ENCODE measurements at places on chromosomes 12 and 14.

DNA sequence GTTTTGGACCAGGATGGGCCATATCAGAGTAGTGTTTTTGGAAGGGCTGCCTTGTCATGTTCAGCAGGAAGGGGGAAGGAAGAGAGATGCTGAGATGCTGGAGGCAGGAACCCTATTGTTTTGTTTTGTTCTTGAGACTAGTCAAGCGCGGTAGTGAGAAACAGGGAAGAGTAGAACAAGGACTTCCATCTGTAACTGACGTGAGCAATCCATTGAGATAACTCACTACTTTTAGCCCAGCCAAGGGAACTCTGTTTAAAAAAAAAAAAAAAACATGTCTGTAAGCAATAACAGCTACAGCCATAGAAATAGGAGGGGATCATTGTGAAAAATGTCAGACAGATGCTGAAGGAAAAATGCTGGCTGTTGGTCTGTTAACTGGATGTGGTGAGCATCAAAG lies 34.0 kb downstream of the CD9 start:
- no peak for DNase-seq

GRCh38 chr12:9761419-9761781 lies 699 bp upstream of the CD69 start:
- no peak for DNase-seq

GRCh38 chr12:56014205-56014604 lies 6.6 kb upstream of the IKZF4 start:
- DNase-seq: no peak

- no peak for DNase-seq
Measured at GRCh38 chr12:86801439-86801838, 545.2 kb upstream of the MGAT4C start.

- DNase-seq: no peak
Measured at GRCh38 chr14:54529811-54530210, 20.1 kb downstream of the CGRRF1 start.

- no peak for DNase-seq
Measured at GRCh38 chr12:47894652-47895051, 10.1 kb downstream of the VDR start.

- DNase-seq: no peak
Measured at GRCh38 chr14:28515571-28515970, 251.0 kb upstream of the FOXG1 start.

- DNase-seq: no peak
Measured at GRCh38 chr12:103517161-103517560, 21.4 kb upstream of the C12orf42 start.

GRCh38 chr12:53227836-53228235 lies 4.2 kb downstream of the RARG start:
- no peak for DNase-seq

DNA sequence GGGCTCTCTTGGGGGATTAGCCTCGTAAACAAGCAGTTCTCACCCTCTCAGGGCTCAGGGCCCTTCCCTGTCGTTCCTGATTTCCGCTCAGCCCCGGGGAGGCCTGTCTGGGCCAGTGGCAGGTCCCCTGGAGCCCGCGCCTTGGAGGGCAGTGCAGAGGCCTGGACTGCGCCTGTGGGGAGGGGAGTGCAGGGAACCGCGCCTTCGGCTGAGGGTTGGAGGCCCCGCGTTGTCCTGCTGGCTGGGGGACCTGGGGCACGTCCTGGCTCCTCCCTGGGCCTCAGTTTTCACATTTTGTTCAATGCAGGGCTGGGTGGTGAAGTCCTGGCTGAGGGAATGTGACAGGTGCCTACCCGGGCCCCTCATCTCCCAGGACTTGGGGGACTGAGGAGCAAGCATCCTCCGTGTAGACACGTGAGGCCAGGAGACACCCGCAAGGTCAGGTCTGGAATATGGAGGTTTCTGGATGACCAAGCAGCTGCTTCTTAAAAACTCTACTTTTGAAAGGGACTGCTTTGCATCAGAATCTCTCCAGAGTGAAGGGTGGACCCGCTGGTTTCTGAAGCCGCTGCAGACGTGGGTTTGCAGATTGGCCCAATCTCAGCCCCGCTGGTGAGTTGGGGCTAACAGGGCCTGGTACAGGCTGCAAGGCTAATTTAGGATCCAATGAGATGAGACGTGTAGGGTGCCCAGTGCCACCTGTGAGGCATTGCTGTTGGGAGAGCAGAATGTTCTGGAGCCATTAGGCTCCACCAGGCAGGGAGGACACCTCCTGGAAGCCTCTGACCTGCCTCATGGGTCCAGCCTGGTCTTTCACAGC lies 80.2 kb downstream of the KIF26A start:
- DNase-seq: no peak

DNA sequence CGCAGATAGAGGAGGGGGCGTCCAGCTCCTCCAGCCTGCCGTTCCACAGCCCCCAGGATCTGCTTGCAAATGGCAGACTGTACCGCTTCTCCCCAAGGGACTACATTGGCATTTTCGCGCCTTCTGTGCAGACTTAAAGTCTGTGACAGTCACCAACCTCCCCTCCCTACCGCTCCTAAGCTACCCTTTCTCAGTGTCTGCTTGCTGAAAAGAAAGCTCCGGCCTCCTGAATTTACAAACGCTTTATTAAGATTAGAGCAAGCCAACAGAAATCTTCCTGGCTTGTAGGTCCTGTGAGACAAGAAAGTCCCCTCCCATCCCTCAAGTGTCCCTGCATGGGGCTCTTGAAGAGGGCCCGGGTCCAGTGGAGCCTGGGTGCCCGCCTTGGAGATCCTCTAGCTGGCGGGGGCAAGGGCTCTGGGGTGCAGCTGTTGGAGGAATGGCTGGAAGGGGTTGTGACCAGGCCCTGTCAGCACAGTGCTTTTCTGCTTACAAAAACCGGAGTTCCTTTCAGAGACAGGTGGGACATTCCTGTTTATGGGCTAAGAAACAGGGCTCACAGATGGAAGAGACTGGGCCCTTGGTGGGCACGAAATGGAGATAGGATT lies 2.8 kb upstream of the DLK1 start:
- DNase-seq: no peak

DNA sequence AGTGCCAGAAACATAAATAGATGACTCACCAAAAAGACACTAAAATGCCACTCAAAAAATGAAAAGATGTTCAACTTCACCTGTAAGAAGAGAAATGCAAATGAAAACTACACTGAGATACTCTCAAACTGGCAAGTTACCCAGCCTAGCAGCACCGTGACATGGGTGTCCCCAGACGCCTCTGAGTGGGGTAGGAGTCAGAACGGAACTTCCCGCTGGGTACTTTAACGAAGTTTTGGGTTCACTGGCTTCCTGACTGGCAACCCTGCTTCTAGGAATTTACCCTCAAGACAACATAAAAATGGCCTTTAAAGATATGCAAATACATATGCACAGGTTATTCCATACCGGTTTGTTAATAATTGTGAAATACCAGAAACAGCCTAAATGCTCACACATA lies 52.6 kb downstream of the RIMBP2 start:
- no peak for DNase-seq

- DNase-seq: no peak
Measured at GRCh38 chr12:112885236-112885635, 21.5 kb upstream of the OAS1 start.

DNA sequence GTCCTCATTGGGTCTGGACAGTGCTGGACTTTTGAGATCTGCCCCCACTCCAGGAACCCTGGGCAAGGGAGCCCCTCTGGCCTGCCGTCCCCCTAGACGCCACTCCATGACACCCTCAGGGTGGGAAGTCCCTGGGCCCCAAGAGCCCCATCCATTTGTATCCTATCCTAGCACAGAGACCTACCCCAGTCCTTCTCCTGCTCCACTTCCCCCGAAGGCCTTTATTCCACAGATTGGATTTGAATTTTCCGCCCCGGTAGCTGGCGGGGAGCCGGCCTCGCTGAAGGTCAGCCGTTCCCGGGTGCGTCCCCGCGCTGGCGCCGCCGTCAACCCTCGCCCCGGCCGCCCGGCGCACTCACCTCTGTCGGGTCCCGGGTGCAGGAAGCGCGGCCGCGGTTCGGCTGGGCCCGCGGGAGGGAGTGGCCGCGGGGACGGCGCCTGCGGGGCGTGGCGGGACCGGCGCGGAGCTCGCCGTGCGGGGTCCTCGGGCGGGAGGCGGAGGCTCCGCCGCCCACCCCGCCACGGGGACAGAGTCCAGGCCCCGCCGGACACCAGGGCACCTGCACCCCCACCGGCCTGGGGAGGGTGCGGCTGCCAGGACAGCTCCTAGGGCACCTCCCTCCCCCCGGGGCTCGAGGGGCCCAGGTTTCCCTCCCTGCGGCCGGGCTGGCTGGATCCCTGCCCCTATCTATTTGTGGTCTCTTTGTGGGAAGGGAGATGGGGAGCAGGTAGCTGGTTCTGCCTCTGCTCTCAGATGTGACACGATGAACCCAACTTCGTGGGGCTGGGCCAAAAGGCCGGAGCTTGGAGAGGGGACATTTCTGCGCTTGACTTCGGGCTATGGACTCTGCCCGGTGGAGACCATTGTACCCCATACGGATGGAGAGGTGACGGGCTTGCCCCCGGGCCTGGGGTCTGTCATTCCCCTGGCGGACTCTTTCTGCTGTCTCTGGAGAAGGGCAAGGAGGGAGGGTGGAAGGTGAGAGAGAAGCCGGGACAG lies 19.9 kb upstream of the GPR68 start:
- no peak for DNase-seq

DNA sequence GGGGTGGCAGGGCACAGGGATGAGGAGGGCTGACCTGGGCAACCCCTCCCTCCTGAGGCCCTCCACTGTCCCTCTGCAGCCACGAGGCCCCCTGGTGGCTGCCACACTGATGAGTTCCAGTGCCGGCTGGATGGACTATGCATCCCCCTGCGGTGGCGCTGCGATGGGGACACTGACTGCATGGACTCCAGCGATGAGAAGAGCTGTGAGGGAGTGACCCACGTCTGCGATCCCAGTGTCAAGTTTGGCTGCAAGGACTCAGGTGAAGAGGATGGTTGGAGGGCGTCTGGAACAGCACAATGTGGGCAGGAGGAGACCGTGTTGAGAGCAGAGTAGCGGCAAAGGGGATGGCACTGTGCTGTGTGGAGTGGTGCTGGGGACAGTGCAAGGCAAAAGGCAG lies 25.7 kb upstream of the LRP1-AS start:
- no peak for DNase-seq

- DNase-seq: no peak
Measured at GRCh38 chr12:26803552-26803951, 29.4 kb downstream of the ITPR2 start.

DNA sequence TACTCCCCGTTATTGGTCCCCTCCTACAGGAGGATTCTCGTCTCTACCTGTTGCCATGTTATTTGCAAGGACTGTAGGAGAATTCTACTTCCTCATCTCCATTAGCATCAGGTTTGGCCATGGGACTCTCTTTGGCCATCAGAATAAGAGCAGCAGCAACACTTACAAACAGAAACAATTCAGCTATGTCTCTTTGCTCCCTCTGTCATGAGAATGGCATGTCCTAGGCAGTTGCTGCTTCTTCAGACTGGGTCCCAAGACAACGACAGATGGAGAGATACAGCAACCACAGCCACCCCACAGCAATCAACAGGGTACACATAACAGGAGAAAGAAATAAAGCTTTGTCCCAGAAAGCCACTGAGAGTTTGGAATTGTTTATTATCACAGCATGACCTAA lies 19.7 kb downstream of the SLC41A2 start:
- no peak for DNase-seq

GRCh38 chr12:65313719-65314317 lies 35.3 kb downstream of the MSRB3 start:
- DNase-seq: no peak

DNA sequence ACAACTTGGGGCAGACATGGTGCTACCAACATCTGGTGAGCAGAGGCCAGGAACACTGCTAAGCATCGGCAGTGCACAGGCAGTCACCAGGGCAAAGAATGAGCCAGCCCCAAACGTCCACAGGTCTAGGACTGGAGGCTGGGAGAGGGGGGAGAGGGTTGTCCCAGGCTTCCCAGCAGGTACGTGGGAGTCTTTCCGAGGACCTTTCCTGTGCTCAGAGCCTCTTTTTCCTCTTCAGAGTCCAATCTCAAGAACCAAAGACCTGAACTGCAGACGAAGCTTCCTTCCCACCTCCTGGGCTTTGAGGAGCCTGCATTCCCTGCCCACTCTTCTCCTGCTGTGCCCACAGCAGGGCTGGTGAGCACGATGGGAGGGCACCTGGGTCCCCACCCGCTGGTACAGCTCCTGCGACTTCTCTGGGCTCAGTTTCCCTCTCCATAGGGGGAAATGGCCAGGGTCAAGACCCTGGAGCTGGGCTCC lies 48.7 kb downstream of the DLK1 start:
- DNase-seq: no peak

DNA sequence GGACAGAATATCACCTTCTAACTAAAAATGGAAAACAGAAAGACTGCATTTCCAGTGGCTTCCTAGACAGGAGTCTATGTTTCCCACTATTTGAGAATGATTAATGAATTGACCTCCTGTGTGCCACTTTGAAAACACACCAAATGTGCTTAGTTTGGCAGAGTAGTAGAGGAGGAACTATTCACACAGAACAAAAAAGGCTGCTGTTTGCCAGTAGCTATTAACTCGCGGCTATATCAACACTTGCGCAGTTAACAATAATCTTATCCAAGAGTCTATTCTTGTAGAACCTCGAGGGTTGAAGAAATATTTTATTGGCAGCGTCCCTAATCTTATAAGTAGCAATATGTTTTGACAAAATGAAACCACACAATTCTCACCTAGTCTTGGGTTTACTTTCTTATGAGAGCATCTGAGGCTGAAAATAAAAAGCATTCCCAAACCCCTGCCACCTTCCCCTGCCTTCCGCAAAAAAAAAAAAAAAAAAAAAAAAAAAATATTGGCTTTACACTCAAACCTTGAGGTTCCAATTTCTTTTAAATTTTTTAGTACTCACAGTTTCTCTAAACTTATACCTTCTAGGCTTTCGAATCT lies 127.3 kb upstream of the FLRT2 start:
- DNase-seq: peak; percentile 68

- DNase-seq: no peak
Measured at GRCh38 chr14:63383776-63384367, 65.1 kb upstream of the GPHB5 start.

DNA sequence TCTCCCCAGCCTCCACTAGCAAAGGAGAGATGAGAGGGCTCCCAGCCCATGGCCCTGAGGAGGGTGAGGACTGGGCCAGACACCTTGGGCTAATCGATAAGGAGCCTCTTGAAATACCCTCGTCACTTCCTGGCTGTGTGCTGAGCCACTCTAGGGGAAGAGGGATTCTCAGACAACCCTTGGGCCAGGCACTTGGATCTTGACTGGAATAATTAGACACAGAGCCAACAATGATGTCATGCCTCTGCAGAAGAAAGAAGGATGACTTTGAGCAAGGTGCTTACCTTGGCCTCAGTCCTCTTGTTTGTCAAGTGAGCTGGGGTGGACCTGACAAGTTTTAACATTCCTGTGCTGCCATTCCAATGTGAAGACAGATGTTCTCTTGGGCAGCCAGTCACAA lies 83.1 kb downstream of the LRRC74A start:
- no peak for DNase-seq

GRCh38 chr14:94392510-94392935 lies 4.1 kb upstream of the SERPINA1 start:
- no peak for DNase-seq

Data from NCI-H2081 treated with DMSO at 0.1 percent for 48 hours (cell line).